ENCODE measurements at places on chromosomes 3 and 15. TPM values are rescaled to one million over a fixed set of nuclear protein-coding genes. Genes with fewer than 3 reads are reported as not detected.

GRCh38 chr15:76432604-76433003, 96.0 kb downstream of the ISL2 start:
- H3K4me3 ChIP-seq: no peak overlapping the region
- no peak for DNase-seq
- H3K27ac ChIP-seq: no peak overlapping the region
- H3K27me3 ChIP-seq: no peaks in the 10 kb centered on the region

- H3K4me3 ChIP-seq: no peak overlapping the region
- H3K4me1 ChIP-seq: peaks cover 13% of the 10 kb centered on the region
- no peak for DNase-seq
- H3K27ac ChIP-seq: no peak overlapping the region
Measured at GRCh38 chr15:66877477-66878271, 175.6 kb downstream of the SMAD6 start.

GRCh38 chr15:39177561-39177960, 403.3 kb upstream of the THBS1 start:
- no peaks in the 10 kb centered on the region for H3K27me3 ChIP-seq
- no peak for DNase-seq
- no peak overlapping the region for H3K4me3 ChIP-seq
- peaks cover 51% of the 10 kb centered on the region for H3K4me1 ChIP-seq

- H3K4me3 ChIP-seq: no peak overlapping the region
- peaks cover 5% of the 10 kb centered on the region for H3K36me3 ChIP-seq
- peaks cover 41% of the 10 kb centered on the region for H3K4me1 ChIP-seq
- H3K27me3 ChIP-seq: no peaks in the 10 kb centered on the region
Measured at GRCh38 chr3:30617069-30617468, 10.7 kb downstream of the TGFBR2 start.

- no peaks in the 10 kb centered on the region for H3K36me3 ChIP-seq
- no peak overlapping the region for H3K4me3 ChIP-seq
- H3K27ac ChIP-seq: no peak overlapping the region
- no peak for DNase-seq
- H3K4me1 ChIP-seq: no peaks in the 10 kb centered on the region
Measured at GRCh38 chr3:40178012-40178594, 131.4 kb upstream of the EIF1B start.

- H3K27me3 ChIP-seq: no peaks in the 10 kb centered on the region
- H3K4me3 ChIP-seq: no peak overlapping the region
- peaks cover 9% of the 10 kb centered on the region for H3K4me1 ChIP-seq
- no peak overlapping the region for H3K27ac ChIP-seq
- H3K36me3 ChIP-seq: no peaks in the 10 kb centered on the region
Measured at GRCh38 chr3:161894657-161895056, 398.0 kb downstream of the OTOL1 start.

DNA sequence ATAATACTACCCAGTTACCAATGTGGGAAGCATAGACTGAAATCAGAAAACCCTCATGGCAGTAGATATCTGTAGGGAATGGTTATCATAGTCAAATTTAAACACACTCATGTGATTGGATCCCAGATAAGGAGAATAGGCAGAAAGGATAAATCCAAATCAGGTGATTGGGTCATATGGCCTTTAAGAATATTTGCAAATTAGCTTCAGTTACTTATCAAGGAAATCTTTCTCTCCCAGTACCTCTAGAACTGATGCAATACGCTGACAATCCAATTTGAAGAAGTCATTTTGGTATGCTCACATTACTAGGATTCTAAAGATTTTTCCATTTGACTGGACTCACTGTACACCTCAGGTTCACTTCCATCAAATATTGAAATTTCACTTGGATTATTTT, 87.7 kb upstream of the MNS1 start:
- no peaks in the 10 kb centered on the region for H3K27me3 ChIP-seq
- H3K4me3 ChIP-seq: no peak overlapping the region
- H3K4me1 ChIP-seq: no peaks in the 10 kb centered on the region

GRCh38 chr3:13792512-13793371, 87.1 kb downstream of the WNT7A start:
- H3K36me3 ChIP-seq: no peaks in the 10 kb centered on the region
- H3K4me3 ChIP-seq: no peak overlapping the region
- H3K27me3 ChIP-seq: peaks cover 17% of the 10 kb centered on the region
- peak; percentile 44 for DNase-seq
- H3K27ac ChIP-seq: no peak overlapping the region
- no peaks in the 10 kb centered on the region for H3K4me1 ChIP-seq

- H3K36me3 ChIP-seq: peaks cover 12% of the 10 kb centered on the region
- no peaks in the 10 kb centered on the region for H3K27me3 ChIP-seq
- peak; percentile 94 for DNase-seq
- H3K27ac ChIP-seq: peak overlapping the region; percentile 85
- peak overlapping the region; percentile 81 for H3K4me3 ChIP-seq
Measured at GRCh38 chr15:101250873-101251829, 697 bp downstream of the CHSY1 start.

DNA sequence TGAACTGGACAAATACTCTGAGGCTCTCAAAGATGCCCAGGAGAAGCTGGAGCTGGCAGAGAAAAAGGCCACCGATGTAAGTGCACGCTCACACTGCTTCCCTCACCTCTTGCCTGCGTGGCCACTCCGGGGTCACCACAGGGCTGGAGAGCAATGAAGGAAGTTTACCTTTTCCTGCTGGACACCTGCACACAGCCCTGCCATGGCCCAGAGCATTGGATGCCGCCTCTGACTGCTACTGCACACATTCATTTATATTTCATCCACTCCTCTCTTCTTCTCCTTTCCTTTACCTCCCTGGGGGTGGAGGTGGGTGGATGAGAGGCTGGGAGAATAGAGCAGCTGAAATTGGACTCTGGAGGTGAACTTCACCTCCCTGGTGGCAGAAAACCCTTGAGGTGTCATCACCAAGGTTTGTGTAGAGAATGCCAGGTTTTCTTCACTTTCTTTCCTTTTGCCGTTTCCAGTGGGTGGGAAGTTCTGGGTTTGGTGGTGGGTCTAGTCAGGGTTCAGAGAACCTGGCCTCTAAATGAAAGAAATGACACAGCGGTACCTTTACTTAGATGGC, 1.6 kb downstream of the TPM1 start:
- H3K4me1 ChIP-seq: peaks cover 36% of the 10 kb centered on the region
- no peaks in the 10 kb centered on the region for H3K27me3 ChIP-seq
- H3K27ac ChIP-seq: peak overlapping the region; percentile 91
- H3K36me3 ChIP-seq: peaks cover 50% of the 10 kb centered on the region

DNA sequence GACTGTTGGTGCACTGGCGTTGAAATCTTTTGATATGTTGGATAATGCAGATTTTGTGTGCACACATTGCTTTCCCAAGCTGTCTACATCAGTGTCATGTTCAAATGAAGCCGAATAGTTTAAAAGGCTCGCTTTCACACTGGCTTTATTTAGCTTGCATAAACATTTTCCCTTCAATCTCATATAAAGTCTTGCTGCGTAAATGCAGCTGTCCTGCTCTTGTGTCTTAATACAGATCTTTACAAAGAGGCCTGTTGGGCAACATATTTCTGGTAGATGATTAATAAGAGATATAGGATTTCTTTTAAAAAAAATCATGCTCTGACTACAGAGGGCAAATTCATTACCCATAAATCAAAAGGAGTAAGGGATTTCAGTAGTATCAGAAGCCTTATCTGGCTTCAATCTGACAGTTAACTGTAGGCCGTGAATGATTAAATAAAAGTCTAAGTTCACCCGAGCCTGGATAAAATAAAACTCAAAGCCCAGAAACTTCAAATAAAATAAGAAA, 937.2 kb downstream of the FHIT start:
- DNase-seq: no peak
- no peaks in the 10 kb centered on the region for H3K36me3 ChIP-seq
- no peaks in the 10 kb centered on the region for H3K27me3 ChIP-seq
- H3K4me3 ChIP-seq: no peak overlapping the region
- H3K4me1 ChIP-seq: no peaks in the 10 kb centered on the region

TMCO5A gene
- not detected for total RNA-seq

FBXO40 gene
- not detected for total RNA-seq

ADIPOQ gene
- total RNA-seq: under 0.01 TPM

SLC22A13 gene
- 0.29 TPM for total RNA-seq

GPR149 gene
- total RNA-seq: not detected

ADAMTS7 gene
- 32.4 TPM for total RNA-seq

LSG1 gene
- total RNA-seq: 40.9 TPM

CD200R1 gene
- under 0.01 TPM for total RNA-seq

Measured in osteoblast (primary cell).